ENCODE measurements at places on chromosomes 7 and 10. TPM values are rescaled to one million over a fixed set of nuclear protein-coding genes. Genes with fewer than 3 reads are reported as not detected.

SMKR1 gene
- not detected for total RNA-seq

NEUROD6 gene
- total RNA-seq, result not detected

MINDY4 gene
- 4.7 TPM for total RNA-seq

CADPS2 gene
- total RNA-seq, result 20.7 TPM

PSD gene
- total RNA-seq, result 4.8 TPM

RBP4 gene
- 0.23 TPM for total RNA-seq

AKR1C4 gene
- total RNA-seq, result not detected

FLNC gene
- total RNA-seq, result 153 TPM

FAM25C gene
- total RNA-seq, result not detected

TSPAN13 gene
- 30.8 TPM for total RNA-seq

NPSR1 gene
- not detected for total RNA-seq

CALHM1 gene
- not detected for total RNA-seq

HYAL4 gene
- not detected for total RNA-seq

CALHM2 gene
- total RNA-seq, result 27.1 TPM

KLHDC10 gene
- total RNA-seq, result 47.4 TPM

EN2 gene
- total RNA-seq, result under 0.01 TPM

KNDC1 gene
- total RNA-seq, result 1.6 TPM

LRGUK gene
- total RNA-seq, result not detected
